ENCODE measurements at places on chromosomes 2 and 18.

GRCh38 chr2:9247786-9248185, 41.2 kb downstream of the ASAP2 start:
- DNase-seq = no peak

DNA sequence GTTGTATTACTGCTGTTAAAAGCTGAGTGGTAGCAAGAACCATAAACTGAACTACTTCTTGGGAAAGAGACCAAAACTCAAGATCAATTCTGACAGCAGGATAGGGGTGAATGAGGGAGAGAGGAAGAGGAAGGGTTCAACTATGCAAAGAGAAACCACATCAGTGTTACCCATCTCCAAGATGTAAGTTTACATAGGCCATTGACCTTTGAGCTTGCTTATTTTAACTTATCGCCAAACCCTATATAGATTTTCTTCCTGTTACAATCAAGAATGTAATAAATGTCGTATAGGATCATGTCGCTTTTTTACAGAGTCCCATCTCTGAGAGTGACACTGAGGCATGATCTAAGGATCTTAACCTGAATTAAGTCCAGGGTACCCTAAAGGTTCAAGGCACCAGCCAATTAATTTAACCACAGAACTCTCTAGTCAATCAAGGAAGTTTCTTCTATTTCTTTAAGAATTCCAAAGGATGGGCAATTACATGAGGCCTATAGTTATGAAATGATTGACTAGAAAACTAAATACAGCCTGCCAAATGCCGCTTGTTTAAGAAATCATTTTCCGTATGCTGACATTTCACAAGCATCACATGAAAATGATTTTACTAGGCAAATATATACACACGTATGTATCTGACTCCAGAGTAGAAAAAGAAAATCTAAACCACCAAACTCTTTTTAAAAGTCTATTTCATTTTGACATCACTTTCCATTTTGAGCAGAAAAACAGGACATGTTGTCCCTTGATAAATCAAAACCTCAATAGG, 11.8 kb downstream of the RND3 start:
- no peak for DNase-seq

DNA sequence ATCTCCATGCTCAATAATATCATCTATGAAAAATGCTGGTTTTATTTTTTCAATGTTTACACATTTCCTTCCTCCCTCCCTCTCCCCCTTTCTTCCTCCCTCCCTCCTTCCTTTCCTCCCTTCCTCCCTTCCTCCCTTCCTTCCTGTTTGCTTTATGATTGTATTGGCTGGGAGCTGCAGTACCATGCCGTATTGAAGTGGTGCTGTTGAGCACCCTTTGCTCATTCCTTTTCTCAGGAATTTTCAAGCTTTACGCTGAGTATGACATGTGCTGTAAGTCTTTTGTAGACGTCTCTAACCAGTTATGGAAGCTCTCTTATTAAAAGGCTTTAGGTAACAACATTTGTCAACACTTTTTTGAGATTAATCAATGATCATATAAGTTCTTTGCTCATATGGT, 100.4 kb downstream of the SNTG2 start:
- no peak for DNase-seq

- DNase-seq = no peak
Observed at GRCh38 chr2:235314371-235314930, 179.4 kb upstream of the AGAP1 start.

DNA sequence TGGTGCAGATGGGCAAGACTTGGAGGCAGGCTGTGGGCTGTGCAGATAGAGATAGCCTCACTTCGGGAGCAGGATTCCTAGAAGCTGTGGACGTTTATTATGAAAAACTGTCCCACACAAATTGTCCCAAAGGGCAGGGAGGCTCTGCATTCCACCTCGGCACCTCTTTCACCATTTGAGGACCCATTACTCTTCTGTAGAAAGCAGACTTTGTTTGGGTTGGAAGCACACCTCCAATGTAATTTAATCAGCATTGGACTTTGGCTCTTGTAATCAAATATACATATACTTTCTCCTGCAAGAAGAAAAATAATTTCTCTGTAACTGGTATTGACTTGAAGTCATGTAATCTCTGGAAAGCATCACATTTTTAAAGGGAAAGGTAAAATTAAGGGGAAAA, 8.5 kb downstream of the ONECUT2 start:
- no peak for DNase-seq

DNA sequence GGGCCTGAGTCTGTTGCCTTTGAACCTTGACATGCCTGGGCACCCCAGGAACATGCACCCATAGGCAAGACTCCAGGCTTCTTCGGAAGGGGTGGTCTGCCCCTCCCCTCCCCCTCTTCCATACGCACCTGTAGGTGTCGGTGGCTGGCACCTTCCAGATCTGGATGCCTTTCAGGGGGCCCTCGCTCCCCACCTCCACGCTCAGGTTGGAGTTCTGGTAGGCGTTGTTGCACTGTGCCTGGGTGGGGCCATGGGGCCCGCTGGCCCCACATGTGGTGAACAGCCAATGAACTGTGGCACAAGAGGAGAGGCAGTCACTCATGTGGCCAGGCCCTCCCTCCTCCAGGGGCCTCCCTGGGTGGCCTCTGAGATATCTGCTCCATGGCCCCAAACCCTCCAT, 135.8 kb downstream of the CLIP4 start:
- no peak for DNase-seq

DNA sequence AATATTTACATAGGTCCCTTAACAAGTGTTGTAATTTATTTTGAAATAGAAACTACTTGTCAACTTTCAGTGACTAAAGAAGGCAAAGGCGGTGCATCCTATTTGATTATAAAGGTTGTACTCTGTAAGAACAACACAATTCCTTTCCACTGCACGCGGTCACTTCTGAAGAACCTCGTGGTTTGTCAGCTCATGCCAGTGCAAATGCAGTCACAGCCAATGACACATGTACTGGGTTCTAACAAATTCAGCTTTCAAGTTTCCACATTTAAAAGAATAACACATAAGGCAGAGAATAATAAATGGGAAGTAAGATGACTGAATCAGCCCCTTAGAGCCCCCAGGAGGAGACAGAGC, 39.7 kb downstream of the CYB5A start:
- DNase-seq = no peak

GRCh38 chr2:54207666-54208195, 48.3 kb downstream of the TSPYL6 start:
- DNase-seq = no peak

DNA sequence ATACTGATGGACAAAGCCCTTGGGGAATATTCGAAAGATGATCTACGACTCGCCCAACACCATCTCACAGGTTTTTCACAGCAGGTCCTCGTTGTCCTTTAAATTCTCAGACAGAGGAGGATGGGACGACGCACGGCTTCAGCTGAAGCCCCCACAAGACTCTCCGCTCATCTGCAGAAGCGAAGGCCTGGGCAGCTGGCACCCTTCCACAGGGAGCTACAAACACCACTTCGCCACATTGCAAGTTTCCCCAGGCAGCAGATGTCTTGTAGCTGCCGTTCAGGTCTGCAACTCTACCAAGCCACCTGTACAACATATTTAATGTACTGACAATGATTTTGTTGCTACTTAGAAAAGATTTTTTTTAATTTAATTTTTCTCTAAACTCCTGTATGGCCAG, 642.9 kb downstream of the ZEB2 start:
- no peak for DNase-seq

DNA sequence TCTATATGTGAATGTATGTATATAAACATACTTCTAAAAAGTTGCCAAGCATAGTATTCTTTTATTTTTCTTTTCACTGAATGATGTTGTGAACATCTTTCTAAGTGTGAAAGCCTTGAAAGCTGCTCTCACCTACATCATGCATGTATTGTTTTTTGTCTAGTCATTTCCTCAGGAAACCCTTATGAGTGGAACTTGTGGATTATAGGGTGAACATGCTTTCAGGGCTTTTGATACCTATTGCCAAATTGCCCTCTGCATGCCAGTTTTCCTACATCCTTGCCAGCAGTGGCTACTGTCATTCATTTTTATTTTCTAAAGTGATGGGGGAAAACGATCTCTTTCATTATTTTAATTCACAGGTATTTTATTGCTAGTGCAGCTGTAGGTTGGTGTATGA, 78.3 kb downstream of the ADAM23 start:
- no peak for DNase-seq

DNA sequence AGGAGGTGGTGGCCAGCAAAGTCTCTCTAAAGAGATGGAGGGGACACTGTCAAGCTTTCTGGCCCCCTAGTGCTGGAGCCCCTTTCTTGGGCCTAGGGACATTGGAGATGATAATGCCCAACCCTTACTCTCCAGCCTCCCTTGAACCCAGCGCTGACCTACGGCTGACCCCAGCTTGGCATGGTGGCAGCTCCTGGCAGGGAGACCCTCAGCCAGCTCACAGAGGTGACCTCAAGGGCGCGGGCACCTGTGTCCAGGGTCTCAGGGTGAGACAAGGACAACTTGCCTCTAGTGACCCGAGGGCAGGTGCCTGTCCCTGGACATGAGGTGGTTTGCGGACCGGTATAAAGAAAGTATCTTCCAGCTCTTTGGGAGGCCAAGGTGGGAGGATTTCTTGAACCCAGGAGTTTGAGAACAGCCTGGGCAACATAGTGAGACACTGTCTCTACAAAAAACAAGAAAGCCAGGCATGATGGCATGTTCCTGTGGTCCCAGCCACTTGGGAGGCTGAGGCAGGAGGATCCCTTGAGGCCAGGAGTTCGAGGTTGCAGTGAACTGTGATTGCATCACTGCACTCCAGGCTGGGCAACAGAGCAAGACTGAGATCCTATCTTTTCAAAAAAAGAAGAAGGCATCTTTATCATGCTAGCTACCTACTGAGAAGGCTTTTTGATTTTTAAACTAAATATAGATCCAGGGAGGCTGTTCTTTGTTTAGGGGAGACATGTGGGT, 3.3 kb upstream of the PER2 start:
- DNase-seq = no peak

DNA sequence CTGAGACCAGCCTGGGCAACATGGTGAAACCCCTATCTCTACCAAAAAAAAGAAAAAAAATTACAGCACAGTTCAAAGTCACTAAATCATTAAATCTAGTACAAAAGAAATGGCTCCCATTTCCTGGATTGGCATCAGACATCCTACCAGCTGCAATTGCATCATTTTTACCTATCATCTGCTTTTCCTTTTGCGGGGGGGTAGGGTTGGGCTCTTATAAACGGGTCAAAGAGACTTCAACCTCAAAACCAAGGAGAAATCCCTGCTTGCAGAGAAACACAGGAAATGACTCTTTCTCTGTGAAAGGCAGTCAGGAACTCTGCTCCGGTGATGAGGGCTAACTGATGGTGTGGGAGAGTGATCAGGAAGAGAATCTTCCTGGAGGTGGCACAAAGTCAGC, 45.3 kb upstream of the RFX8 start:
- no peak for DNase-seq

DNA sequence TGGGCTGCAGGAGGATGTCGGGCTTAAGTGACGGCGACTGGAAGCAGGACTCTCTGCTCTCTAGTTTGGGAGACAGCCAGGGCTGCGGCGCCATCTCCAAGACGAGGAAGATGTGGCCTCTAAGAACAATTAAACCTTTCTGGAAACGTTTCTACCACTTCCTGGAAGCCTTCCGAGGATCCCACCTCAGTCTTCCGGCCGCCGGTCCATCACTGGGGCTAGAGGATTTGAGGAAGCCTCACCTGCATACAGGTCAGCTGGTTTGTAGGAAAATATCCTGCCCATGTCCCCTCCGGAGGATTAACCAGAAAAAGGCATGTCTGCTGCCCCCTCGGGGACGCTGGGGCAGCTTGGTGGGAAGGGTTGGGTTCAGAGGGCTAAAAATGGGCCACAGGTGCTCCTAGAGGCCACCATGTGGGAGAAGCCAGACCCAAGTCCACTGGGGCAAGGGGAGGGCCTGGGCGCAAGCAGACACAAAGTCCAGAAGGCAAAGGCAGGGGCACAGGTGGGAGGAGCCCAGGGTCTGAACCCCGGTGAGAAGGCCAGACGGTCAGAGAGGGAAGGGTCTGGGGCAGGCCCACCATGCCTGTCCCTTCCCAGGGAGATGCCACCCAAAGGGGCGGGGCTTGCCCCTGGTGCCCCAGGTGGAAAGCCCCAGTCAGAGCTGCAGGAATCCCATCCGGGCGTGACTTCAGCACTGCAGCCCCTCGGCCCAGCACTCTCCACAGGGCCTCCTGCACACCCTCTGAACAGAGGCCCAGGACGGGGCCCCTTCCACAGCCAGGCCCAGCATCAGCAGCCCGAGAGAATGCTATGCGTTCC, 82.2 kb upstream of the ID2 start:
- DNase-seq = no peak

- DNase-seq = no peak
Observed at GRCh38 chr18:9992300-9992972, 78.6 kb downstream of the VAPA start.

DNA sequence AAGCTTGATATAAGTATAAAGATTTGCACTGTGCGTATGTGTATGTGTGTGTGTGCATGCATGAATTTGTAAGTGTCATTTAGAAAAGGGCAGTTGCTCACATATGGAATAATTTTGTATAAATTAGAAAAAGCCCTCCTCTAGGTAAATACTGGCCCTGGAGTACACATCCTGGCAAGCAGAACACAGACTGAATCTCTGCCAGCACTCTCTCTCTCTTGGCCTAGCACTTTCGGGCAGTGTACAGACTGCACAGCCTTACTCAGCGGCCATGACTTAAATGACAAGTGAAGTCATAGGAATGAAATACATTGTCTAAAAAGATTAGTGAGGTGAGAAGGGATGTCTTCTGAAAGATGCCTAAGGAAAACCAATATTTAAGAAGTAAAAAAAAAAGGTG, 214.1 kb downstream of the RDH14 start:
- DNase-seq = no peak

- no peak for DNase-seq
Observed at GRCh38 chr2:178806543-178806942, 680 bp downstream of the TTN start.

- no peak for DNase-seq
Observed at GRCh38 chr2:205765151-205765550, 82.8 kb downstream of the NRP2 start.

- no peak for DNase-seq
Observed at GRCh38 chr2:128528133-128528532, 209.5 kb upstream of the HS6ST1 start.

DNA sequence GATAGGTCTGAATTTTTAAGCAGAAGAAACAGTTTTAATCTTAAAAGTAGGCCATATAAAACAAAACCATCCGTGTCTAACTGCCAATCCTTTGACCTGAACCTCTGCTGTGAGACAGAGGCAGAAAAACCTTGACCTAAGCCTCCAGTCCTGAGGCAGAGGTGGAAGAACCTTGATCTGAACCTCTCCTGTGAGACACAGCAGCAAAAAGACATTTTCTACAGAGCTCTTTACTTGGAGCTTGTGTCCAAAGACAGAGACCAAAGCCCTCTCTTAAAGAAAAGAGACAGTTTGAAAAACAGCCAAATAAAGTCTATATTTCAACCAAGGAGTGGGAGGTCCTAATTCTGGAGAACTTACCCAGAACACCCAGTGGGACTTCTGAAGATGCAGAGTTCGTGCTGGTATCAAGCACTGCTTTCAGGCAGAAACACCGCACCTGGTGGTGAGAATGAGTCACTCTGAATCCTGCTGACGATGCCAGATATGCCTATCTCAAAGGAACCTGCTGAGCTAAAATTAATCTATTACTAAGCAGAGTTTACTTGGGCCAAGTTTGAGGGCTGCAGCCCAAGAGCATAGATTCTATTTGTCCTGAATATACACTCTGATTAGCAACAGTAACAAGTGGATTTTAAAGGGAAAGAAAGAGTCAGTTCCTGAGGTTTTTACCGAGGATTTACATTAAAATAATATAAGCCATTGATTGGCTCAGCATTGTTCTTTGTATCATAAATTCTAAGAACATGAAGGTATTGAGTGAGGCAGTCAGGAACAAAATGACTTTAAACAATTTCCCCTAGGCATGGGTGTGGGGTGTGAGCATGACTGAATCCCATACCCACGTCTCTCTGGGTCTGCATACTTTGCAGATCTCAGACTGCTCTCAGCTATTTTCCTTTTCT, 806.4 kb downstream of the TRIB2 start:
- no peak for DNase-seq

- no peak for DNase-seq
Observed at GRCh38 chr18:48634491-48634890, 95.7 kb downstream of the CTIF start.
